ENCODE measurements at places on chromosomes 5 and 9.

DNA sequence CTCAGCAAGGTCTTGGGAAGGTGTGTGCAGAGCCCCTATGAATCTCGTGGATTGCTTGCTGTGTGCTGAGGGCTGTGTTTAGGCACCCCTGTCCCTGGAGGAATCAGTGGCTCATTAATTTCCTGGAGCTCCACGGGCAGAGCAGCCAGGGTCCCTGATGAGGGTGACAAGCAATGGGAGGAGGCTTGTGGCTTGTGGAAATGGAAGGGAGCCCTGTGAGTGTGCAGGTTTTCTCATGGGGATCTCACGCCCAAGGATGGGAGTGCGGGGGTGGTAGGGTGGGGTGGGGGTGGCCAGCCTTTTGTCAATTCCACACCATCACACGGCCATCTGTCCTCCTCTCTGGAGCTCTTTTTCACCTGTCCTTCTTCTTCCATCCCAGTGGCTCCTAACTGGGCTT lies 25.3 kb downstream of the PHF2 start:
- no peak for DNase-seq
- H3K27me3 ChIP-seq = no peaks in the 10 kb centered on the region
- peaks cover 48% of the 10 kb centered on the region for H3K4me1 ChIP-seq
- no peak overlapping the region for H3K4me3 ChIP-seq

DNA sequence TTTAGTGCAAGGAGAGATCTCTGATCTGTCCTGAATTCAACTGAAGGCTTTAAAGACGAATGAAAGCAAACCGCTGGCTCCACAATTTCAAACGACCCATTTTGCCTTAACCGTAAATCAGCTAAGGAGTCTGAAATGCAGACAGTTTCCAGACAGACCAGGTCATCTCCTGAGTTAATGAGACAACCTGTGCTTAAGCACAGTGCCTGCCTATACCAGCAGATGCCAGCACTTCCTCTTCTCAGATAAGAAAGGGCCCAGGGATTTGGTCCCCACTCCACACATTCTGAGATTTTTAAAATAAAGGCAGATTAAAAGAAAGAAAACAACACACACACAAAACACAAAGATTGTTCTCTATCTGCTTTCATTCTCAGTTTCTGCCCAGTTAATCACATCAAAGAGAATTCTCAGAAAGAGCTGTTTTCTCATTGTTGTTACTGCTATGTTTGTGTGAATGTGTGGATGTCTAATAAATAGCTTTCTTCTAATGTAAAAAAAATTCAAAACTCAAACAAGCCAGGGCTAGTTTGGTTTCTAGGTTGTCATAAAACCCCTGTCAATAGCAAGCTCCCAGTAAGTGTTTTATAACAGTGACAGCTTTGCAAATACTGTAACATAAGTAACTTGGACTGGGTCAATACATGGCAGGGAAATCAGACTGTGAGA lies 157.7 kb upstream of the SLC24A2 start:
- peak; percentile 21 for DNase-seq
- H3K27ac ChIP-seq = no peak overlapping the region
- H3K4me3 ChIP-seq = no peak overlapping the region
- H3K4me1 ChIP-seq = peaks cover 5% of the 10 kb centered on the region

- H3K4me1 ChIP-seq = peaks cover 4% of the 10 kb centered on the region
- no peak for DNase-seq
- H3K27me3 ChIP-seq = peaks cover 2% of the 10 kb centered on the region
- no peaks in the 10 kb centered on the region for H3K36me3 ChIP-seq
These were observed 135.9 kb upstream of the OTULINL start for GRCh38 chr5:14445576-14446290.

- H3K27ac ChIP-seq = no peak overlapping the region
- DNase-seq = no peak
- no peaks in the 10 kb centered on the region for H3K36me3 ChIP-seq
- no peak overlapping the region for H3K4me3 ChIP-seq
These were observed 103.4 kb upstream of the DMRTA1 start for GRCh38 chr9:22343218-22343611.

GRCh38 chr9:23812673-23813072 lies 13.4 kb downstream of the ELAVL2 start:
- no peak for DNase-seq
- no peak overlapping the region for H3K27ac ChIP-seq
- no peaks in the 10 kb centered on the region for H3K36me3 ChIP-seq
- no peak overlapping the region for H3K4me3 ChIP-seq

All from activated CD4-positive, alpha-beta memory T cell treated with anti-CD3 and anti-CD28 coated beads for 36 hours (primary cell).